ENCODE measurements at places on chromosomes 7 and 10. TPM values are rescaled to one million over a fixed set of nuclear protein-coding genes. Genes with fewer than 3 reads are reported as not detected.

GRCh38 chr7:42972699-42973500 lies 40.7 kb downstream of the MRPL32 start:
- DNase-seq, result no peak

DNA sequence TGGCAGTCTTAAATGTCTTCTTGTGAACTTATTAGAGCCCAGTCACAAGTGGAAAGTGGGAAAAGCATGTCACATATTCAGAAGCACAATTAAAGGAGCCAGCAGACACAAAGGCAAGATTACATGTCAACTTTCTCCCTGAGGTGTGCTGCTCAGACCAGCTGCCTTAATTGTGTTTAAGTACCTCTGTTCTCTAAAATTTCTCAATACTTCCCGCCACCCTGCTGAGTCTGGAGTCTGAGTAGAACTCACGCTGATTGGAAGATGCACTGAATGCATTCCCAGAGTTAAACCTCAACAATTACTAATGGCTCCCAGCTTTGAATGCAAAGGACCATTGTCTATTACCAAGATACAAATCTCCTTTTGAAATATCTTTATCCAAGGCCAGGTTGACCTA lies 166.4 kb upstream of the COBL start:
- no peak for DNase-seq

- no peak for DNase-seq
These were observed 245.9 kb downstream of the FGFR2 start for GRCh38 chr10:121352231-121352855.

GRCh38 chr7:100640517-100641440 lies 573 bp downstream of the TFR2 start:
- DNase-seq, result no peak

DNA sequence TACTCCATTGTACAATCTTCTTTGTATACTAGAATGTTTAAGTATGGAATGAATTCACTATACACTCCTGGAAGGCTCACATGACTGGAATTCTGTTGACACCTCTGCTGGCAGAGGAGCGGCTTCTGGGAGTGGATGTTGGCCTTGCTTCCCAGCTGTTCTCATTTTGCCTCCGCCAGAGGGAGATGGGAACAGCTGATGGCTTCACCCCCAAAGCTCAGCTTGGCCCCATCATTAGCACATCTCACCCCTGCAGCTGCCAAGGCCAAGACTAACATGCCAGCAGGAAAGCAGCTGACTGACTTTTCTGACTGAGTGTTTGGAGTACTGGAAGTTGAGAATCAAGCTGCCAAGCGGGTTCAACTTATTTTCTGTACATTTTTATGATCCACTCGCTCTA lies 15.1 kb downstream of the ADAM12 start:
- no peak for DNase-seq

DNA sequence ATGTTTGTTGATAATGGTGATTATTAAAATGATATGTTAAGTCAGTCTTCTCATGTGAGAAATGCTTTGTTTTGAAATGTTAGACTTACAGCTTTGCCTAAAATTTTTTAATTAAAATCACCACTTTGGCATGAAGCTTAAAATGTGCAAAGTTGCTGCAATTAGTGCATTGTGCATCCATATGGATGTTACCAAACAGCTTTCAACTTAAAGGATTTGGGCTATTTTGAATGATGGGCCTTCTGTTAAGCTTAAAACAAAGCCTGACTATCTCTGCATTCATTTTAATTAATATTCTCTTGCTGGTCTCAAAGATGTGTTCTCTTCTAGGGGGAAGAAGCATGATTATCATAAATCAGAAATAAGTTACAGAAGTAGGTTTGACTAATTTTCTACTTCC lies 64.6 kb upstream of the FZD1 start:
- DNase-seq, result no peak

DNA sequence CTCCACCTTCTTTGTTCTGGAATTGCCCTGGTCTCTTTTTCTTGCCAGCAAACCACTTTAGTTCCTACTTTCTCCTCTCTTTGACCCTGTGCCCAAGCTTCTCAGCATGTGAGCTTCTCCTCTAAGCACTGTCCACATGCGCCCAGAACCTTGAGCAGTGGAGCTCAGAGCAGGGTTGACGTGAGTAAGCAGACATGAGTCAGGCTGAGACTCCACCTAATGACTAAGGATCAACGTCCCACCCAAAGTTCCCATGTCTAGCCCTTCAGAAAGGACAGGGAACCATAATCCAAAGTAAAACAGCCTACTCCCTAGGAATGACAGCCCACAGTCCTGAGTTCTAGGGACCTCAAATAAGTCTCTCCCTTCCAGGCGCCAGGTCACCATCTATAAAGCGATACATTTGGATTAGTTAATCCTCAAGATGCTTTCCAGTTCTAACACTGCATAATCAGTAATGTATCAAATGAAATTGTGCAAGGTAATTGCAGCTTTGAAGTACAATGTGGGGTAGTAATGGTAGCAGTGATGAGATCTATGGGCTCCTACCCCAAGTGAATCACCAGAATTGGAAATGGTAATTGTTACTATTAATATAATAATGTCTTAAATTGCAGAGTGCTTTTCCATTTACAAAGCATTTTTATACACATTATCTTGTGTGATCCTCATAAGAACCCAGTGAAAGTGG lies 44.5 kb downstream of the KCNMA1 start:
- no peak for DNase-seq

The POR gene
- 34.0 TPM for total RNA-seq

The SUMF2 gene
- total RNA-seq, result 118 TPM

The LRRC4 gene
- not detected for total RNA-seq

The ANKRD22 gene
- 0.15 TPM for total RNA-seq

The UCMA gene
- not detected for total RNA-seq

Data from activated CD4-positive, alpha-beta memory T cell treated with anti-CD3 and anti-CD28 coated beads, Interleukin-2, amount 10 ng/mL, durations not matched to agents 7 days and 5 days (primary cell).